ENCODE measurements at places on chromosomes 3 and 15.
A peak's percentile ranks its signal among the peaks of the same experiment; 100 is the strongest.

DNA sequence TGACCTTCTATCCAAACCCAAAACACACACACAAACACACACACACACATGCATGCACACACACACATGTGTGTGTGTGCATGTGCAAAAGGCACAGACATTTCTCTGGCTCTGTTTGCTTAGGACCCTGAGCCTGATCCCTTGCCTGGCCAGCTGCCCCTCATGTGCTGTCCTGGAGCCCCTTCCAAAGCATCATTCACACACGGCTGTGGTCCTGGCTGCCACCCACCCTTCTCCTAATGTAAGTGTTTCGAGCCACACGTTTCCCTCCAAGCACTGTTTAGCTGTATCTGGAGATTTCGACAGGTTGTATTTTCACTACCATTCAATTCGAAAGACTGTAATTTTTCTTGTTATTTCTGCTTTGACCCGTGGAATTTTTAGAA lies 45.8 kb upstream of the KLF13 start:
- no peak for DNase-seq

DNA sequence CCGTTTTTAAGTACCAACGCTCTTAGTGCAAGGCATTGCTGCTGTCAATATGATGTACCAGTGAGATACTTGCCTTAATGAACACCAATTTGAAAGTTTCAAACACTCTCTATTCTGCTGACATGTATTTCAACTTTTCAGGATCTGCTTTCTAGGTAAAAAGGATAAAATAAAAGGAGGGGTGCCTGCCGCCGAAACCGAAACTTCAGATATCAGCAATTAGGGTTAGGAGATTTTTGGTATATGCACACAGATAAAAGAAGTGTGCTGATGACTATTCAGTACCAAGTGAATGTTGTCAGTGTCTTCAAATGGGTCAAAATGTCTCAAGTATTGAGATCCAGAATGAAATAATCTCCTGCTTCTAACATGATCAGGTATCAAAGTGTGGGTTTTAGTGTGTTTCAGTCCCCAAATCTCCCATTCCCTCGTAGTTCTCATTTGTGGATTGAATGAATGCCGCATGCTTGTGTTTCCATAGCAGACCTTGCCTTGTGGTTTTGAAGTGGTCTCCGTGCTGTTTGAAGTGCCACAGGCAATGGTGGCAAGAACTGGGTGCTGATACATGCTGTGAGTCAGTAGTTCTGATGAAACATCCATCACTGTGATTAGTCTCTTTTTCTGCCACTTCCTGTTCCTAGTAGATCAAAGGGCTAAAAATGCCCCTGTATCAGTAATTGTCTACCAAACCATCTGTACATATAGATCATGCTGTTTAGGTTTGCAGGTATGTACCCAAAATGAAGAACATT lies 22.5 kb downstream of the CHST14 start:
- peak; percentile 47 for DNase-seq

- no peak for DNase-seq
Observed at GRCh38 chr3:81799403-81799802, 38.0 kb upstream of the GBE1 start.

- DNase-seq = no peak
Observed at GRCh38 chr3:124860599-124860998, 26.6 kb downstream of the ITGB5 start.

- DNase-seq = no peak
Observed at GRCh38 chr15:88844749-88845386, 41.6 kb downstream of the ACAN start.

DNA sequence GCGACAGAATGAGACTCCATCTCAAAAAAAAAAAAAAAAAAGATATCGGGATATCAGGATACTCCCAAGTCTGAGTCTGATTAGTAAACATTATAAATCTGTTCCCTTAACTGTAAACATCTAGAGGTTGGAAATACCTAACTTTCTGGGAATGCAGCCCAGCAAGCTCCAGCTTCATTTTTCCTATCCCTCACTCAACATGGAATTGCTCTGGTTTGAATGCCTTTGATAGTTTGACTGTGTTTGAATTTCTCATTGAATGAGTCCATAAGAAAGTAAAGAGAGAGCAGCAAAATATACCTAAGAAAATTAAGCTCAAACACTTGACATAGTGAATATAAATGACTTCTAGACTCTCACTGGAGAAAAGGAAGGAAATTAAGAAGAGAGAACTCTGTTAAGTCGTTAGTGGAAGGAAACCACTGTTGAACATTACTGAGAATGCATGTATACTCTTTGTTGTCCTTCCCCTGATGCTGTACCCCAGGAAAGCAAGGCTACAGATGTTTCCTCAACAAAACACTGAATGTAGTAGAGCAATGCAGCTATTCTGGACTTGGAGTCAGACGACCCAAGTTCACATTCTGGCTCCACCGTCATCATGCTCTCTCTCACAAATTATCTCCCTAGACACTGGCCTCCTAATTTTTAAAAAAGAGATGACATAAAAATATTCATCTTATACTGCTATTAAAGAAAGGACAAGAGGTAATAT lies 62.4 kb downstream of the CD200 start:
- DNase-seq = no peak

GRCh38 chr15:51346136-51346535 lies 4.7 kb downstream of the GLDN start:
- no peak for DNase-seq

GRCh38 chr15:69853544-69853951 lies 244.2 kb downstream of the TLE3 start:
- no peak for DNase-seq

DNA sequence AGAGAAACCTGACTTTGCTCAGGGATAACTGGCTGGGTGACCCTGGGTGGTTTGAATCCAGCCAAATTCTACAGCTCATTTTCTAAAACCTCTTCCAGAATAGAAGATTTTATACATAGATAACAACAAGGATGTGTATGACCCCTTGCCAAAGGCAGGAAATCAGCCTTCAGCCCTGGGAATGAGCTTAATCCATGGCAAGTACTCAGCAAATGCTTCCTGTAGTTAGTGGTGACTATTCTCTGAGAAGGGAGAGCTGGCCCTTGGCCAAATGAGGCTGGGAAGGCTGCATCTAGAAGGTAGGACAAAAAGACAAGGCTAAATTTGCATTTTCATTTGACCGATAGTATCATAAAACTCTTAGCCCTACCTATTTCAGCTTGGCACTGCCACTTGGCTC lies 4.6 kb upstream of the HACD3 start:
- no peak for DNase-seq

- DNase-seq = no peak
Observed at GRCh38 chr3:107739227-107739626, 216.5 kb downstream of the BBX start.
